ENCODE measurements at places on chromosomes 3 and 15.

- no peak for DNase-seq
Measured at GRCh38 chr15:40240619-40241221, 1.9 kb downstream of the PAK6 start.

DNA sequence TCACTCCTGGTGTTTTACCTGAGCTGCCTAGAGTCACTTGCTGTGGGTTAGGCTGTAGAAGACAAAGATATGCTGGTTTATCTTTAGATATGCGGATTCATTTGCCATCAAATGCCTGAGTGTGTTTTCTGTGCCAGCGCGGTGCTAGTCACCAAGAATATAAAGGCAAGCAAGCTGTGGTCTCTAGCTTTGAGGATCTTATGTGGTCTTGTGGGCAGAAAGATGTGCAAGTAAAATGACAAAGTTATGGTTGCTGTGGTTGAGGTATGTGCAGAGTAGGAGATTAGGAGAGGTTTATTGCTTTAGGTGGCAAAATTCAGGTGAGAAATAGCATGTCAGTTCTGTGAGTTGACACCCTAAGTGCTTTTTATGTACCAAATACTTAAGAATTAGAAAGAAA lies 94.2 kb downstream of the CGNL1 start:
- no peak for DNase-seq

DNA sequence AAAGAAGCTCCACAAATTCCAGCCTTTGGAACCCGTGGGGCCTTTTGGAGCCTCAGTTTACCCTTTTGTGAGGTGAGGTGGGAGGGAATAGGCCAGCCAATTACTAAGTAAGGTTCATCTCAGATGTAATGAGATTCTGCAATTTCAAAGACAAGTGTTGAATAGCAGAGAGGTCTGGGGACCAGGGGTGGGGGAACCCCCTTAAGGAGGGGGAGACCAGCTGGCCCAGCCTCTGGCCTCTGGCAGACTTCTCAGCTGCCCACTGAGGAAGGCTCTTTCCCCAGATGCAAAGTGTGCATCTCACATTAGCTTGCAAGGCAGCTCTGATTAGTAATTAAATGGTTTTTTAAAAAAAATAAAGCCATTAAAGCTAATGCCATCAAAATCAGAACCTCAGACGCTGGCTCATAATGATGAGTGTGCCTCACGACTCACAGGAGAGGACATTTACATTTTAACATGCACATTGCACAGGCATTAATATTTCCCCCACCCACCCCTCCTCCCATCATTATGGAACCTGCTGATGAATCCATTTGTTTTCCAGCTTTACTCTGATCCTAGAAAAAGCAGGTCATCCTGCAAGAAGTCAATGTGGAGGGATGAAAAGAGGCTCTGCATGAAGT lies 176.7 kb upstream of the TLE3 start:
- DNase-seq, result no peak

GRCh38 chr3:127732303-127732702 lies 59.6 kb downstream of the ABTB1 start:
- DNase-seq, result no peak

DNA sequence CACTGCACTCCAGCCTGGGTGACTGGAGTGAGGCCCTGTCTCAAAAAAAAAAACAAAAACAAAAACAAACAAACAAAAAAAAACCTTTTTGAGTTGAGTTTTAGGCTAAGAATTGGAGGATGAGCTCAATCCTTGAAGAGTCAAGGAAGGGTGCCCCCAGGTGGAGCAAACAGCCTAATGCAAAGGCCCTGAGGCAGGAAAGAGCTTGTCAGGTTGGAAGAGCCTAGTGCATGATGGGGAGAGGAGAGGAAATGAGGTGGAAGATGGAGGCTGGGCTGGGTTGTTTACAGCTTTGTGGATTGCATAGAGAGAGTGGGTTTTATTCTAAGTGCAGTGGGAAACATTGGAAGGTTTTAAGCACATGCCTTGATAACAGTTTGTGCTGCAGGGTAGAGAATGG lies 2.1 kb upstream of the SNX22 start:
- no peak for DNase-seq

DNA sequence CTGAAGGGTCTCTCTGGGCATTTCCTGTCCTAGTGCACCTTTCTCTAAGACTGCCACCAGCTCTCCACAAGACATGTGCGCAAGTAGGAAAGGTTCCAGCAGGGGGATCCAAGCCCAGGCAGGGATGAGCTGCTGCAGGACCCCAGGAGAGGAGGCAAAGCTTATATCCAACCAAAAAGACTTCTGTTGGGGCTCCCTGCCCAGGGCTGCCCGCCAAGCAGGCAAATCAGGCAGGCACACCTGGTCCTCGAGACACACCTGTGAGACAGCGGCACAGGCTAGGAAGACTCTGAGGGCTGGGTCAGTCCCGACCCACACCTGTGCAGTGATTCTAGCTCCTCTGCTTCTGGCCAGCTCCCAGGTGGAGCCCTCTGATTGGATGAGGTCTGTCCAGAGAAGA lies 80.6 kb downstream of the MYLK start:
- no peak for DNase-seq

- DNase-seq, result no peak
Measured at GRCh38 chr15:48423342-48423741, 92.1 kb downstream of the DUT start.

- no peak for DNase-seq
Measured at GRCh38 chr3:44184319-44184953, 57.2 kb upstream of the TOPAZ1 start.

GRCh38 chr3:58884453-58884852 lies 165.4 kb downstream of the CFAP20DC start:
- no peak for DNase-seq

- DNase-seq, result no peak
Measured at GRCh38 chr3:13546667-13547171, 2.2 kb upstream of the FBLN2 start.

- DNase-seq, result no peak
Measured at GRCh38 chr3:71421820-71422566, 161.5 kb downstream of the FOXP1 start.

DNA sequence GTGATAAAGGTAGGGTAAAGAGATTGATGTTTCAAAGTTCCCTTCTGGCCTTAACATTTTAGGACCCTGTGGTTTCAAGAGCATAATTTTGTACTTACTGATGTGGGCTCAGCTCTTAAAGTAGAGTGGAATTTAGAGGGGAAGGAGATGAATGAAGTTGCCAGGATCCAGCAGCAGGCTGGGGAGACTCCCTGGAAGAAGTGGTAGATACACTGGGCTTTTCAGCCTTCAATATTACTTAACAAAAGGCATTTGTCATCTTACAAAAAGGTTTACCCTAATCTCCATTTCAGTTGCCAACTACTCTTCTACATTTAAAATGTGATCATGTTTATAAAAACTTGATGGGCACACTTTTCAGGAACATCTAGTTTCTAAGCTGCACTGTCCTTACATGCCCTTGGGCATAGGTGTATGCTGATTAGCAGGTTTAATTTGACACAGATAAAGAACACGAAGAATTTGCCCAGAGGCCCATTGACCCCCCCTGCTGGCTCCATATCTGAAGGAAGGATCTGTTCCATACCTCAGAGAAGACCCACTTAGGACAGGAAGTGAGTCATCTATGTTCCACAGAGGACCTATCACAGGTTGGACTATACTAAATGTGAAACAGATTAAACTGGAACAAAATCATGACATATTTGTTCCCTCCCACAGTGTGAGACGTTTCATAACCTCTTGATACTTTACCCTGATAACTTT lies 93.0 kb upstream of the LPP start:
- DNase-seq, result peak; percentile 52

DNA sequence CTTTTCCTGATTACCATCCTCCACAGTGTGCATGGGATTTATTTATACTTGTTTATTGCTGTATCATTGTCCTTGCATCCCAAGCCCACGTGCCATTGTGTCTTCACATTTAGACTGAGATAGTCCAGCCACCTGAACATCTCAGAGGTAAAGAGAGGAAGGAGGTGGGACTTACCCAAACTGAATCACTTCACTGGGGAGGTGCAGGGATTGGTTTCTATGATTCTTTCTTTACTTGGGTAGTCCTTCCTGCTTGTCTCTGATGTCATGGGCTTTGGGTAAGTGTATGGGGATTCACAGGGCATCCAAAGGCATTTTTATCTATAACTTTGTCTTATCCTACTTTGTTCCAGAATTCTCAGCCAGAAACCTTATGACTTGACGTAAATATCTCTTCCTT lies 141.5 kb upstream of the UMPS start:
- DNase-seq, result no peak

- DNase-seq, result no peak
Measured at GRCh38 chr3:23019596-23020300, 183.4 kb upstream of the UBE2E2 start.

- DNase-seq, result no peak
Measured at GRCh38 chr3:85574006-85574705, 615.4 kb downstream of the CADM2 start.

DNA sequence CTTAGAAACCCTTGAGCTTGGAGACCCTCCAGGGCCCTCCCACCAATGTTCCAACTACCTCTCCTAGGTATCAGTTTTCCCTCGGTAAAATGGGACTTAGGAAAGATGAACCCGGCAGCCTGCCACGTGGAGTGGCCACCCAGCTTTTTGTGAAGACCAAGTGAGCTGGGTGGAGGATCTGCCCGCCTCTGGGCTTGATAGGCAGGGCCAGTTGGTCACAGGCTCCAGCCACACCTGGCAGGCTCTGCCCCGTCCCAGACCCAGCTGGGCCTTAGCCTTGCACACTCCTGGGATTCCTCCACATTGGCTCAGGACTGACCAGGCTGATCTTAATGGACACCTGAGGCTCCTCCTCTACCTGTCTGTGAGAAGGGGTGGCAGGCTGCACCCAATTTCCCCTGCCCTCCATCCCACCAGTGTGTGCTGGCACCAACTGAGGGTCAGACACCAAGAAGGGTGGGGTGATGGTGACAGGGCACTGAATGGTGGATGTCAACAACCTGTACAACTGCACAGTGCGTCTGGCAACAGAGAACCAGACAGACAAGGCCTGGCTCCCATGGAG lies 761 bp upstream of the GRIP2 start:
- DNase-seq, result no peak

DNA sequence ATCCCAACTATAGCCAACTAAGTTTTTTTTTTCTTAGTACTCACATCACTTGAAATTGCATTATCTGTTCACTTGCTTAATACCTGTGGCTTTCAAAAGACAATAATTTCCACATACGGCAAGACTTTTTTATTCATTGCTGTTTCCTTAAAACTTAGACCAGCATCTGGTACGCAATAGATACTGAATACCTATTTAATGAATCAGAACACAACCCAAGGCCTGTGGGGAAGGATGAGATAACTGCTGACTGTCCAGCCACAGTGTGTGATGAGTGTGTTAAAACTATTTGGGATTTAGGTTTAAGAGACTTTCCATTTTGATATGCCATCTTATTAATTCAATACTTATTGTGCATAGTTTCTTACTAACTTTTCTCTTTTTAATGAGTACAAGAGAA lies 988.7 kb downstream of the NTRK3 start:
- DNase-seq, result no peak

DNA sequence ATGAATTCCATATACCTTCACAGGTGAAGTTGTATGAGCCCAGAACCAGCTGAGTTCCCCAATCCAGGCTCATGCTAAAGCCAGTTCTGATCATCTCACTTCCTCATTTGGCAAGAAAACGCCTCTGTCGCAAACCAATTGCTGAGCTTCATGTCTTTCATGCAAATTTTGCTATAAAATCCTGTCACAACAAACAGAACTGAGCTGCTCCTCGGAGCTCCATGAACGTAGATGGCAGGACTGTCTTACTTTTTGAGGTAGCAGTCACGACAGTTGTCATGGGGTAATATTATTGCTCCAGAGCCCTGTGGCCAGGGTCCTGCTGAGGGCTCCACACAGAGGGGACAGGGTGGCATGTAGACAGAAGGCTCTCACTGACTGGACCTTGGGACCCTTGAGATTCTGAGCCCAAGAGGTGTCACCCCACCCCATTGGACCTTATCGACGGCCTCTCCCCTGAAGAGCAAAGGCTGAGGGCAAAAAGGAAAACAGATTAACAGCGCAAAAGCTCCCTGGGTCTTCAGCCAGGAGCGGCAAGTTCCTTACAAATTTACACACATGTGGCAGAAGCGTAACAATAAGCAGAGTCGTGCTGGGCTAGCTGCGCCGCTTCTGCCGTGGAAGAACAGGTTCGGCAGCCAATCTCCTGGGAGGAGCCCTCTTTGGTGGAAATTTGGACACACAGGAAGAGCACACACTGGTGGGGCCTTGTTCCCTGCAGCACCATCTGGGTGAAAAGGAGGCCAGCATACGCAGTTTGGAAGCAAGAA lies 249.2 kb downstream of the OPA1 start:
- no peak for DNase-seq

GRCh38 chr3:178382449-178383061 lies 153.7 kb upstream of the KCNMB2 start:
- no peak for DNase-seq

Measured in stimulated activated CD8-positive, alpha-beta memory T cell treated with anti-CD3 and anti-CD28 coated beads, Interleukin-7, amount 100 ng/mL, for 4 hours (primary cell).